ENCODE measurements at places on chromosomes 2 and 18.

GRCh38 chr18:65924904-65925303 lies 174.1 kb downstream of the CDH7 start:
- no peak for DNase-seq

DNA sequence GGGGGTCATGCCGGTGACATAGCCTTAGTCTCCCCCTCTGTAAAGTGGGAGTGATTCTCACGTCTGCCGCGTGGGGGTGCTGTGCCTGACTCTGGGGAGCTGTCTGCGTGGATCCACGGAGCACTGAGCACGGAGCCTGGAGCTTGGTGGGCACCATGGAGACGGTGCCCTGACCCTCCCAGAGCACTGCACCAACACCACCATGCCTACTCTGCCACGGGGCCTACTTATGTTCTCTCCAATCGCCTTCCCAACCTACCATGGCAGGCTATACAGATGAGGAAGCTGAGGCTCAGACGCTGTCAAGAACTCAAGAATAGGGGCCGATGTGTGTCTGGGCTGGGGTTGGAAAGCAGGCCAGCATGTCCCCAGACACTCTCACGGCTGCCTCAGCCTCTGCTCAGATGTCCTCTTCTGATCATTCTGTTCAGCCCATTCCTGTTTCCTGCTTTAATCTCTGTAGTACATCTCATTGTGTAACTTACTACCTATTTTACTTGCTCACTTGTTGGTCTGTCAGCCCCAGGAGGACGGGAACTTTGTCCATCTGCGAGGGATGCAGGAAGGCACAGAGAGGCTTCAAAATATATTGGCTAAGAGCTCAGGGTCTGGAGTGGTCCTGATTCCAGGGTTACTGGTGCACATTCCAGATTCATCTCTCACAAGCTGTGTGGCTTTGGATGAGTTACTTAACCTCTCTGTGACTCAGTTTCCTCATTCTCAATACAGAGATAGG lies 168.1 kb upstream of the HS6ST1 start:
- DNase-seq = no peak

DNA sequence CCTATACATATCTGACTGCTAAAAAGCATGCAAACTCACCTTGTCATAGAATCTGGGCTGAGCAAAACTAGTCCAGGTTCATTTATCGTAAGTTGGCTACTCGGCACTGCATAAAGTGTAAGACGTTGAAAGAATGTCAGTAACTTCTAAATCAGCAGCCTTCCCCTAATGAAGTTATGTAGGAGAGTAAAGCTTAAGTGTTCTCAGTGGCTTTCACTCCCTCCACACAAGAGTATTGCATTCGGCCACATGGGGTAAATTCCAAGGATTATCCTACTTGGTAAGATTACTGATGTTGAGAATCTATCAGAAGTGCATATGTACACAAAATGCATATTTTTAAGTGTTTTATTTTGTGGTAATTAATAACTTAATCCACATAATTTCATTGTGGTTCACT lies 130.1 kb downstream of the LCLAT1 start:
- DNase-seq = no peak

DNA sequence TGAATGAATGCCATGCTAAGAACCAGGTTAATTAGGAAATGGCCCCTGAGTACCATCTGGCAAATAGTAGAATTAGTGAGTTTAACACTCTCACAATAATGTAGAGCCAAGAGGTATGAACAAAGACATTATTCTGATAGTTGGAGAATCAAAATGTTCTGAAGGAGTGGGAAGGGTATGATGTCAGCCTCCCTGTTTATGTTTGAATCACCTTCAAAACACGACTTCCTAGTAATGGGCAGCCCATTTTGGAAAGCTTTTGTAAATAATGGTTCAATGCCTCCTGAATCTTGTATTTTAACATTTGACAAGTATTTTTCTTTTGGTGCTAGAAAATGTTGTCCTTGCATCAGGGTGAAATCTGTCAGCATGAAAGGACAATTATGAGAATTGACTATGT lies 108.3 kb downstream of the DSEL start:
- DNase-seq = no peak

- no peak for DNase-seq
These were observed 34.4 kb downstream of the KCNJ13 start for GRCh38 chr2:232741972-232742371.

GRCh38 chr2:197147942-197148341 lies 162.6 kb downstream of the ANKRD44 start:
- DNase-seq = no peak

DNA sequence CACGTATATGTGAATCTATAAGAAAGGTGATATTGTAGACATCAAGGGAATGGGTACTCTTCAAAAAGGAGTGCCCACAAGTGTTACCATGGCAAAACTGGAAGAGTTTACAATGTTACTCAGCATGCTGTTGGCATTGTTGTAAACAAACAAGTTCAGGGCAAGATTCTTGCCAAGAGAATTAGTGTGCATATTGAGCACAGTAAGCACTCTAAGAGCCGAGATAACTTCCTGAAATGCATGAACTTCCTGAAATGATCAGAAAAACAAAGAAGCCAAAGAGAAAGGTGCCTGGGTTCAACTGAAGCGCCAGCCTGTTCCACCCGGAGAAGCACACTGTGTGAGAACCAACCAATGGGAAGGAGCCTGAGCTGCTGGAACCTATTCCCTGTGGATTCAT lies 101.0 kb downstream of the HS6ST1 start:
- DNase-seq = no peak

DNA sequence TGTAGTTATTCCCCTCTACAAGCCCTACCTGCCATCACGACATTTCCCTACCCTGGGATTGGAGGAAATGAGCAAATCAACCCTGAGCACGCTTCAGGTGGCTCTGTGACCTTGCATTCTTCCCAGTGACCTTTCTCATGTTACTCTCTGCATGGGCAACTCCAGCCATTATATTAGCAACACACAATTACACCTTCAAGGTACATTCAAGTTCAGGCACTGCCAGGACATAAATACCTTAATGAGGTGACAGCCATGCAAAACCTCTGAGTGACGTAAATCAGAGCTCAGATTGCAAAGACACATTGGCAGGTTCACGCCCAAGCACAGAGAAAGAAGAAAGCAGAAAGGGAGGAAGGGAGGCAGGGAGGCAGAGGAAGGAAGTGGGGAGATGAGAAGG lies 68.7 kb upstream of the ALK start:
- DNase-seq = no peak

DNA sequence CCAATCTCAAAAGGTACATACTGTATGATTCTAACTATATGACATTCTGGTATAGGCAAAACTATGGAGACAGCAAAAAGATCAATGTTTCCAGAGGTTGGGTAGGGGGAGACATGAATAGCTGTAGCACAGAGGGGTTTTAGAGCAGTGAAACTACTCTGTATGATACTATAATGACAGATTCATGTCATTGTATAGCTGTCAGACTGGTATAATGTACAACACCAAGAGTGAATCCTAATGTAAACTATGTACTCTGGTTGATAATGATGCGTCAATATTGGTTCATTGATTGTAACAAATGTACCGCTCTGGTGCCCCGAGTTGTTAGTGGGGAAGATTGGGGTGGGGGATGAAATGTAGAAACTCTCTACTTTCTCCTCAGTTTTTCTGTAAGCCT lies 172.4 kb upstream of the SPOPL start:
- DNase-seq = no peak

- no peak for DNase-seq
These were observed 10.8 kb downstream of the GLS start for GRCh38 chr2:190891372-190891771.

- DNase-seq = no peak
These were observed 9.5 kb upstream of the INSIG2 start for GRCh38 chr2:118078734-118079133.

- no peak for DNase-seq
These were observed 53.3 kb upstream of the TUBA3E start for GRCh38 chr2:130251535-130251872.

All from stimulated activated CD4-positive, alpha-beta T cell treated with anti-CD3 and anti-CD28 coated beads, Interleukin-15, amount 100 ng/mL, for 48 hours (primary cell).